ENCODE measurements at places on chromosomes 1 and 21.

- DNase-seq, result no peak
Measured at GRCh38 chr21:45129189-45129923, 55.0 kb downstream of the ADARB1 start.

DNA sequence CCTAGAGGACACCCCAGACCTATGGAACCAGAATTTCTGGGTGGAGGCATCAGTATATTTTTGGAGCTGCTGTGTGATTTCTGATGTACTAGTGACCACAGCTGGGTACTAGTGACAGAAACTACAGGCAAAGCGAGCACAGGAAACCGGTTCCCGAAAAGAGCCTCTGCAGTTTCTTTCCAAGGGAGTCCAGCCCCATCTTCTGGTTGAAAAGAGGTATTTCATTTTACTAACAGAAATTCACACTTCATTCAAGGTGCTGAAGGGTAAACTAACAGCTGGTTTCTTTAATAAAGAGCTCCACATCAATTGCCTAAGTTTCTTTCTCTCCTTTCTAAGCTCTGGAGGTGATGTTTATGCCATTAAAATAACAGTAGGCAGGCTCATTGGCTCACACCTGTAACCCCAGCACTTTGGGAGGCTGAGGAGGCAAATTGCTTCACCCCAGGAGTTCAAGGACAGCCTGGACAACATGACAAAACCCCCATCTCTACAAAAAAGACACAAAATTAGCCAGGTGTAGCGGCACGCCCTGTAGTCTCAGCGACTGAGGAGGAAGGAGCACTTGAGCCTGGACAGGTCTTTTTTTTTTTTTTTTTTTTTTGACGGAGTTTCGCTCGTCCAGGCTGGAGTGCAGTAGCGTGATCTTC is 22.0 kb downstream of the THAP3 start:
- DNase-seq, result no peak

DNA sequence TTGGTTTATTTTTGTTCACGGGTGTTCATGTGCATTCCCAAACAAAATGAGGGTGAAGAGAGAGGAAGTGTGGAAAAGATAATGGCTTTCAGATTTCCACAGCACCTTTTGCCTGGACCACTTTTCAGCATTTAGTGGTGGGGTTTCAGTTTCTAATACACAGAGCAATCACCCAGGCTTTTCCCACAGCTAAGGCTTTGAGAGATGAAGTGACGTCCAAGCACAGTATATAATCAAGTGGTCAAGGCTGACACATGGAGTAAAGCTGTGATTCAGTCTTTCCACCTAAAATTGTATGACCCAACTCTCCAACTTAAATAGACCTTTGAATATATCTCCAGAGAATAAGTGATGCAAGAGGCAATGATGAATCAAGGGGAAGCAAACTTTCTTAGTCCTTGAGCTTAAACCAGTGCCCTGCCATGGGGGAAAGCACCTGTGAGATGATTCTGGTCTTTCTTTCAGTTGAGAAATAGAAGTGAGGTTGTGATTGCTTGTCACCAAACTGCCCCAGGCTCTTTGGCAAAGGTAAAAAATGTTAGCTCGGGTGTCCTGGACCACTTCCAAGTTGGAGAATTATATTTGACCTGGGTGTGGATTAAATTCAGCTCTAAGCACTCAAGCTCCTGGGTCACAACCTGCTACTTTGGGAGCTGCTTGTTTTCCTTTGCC is 2.4 kb upstream of the PIK3R3 start:
- DNase-seq, result no peak

DNA sequence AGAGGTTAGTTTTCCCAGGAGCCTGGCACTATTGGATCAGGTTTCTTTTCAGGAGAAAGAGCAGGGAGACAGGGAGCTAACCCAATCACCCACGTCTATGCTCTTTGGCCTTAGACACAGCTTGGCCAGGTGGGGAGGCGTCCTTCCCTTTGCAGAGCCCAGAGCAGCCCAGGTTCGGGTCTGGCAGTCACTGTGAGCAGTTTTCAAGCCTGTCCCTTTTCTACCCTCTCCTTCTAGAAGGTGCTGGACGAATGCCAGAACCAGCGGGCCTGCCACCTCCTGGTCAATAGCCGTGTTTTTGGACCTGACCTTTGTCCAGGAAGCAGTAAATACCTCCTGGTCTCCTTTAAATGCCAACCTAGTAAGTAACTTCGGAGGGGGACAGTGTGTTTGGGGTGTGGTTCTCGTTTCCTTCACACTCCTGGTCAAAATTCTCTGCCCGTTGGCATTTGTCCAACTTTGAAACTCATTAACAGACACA is 44.9 kb downstream of the EVA1C start:
- DNase-seq, result no peak

DNA sequence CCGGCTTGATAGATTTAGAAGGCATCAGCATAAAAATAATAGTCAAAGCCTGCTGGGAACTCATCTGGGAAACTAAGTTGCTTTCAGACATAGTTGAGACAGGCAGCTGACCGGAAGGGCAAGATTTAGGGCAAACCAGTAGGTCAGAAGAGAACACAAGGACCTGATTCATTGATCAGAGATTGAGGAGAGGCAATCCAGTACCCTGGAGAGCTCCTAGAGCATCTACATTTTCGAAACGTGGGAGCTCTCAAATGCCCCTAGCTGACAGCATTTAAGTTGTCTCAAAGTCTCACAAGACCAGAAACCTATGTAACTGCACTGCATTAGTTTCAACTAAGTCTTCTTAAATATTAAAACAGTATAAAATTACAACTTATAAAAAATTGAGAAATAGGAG is 22.9 kb upstream of the MTF2 start:
- DNase-seq, result no peak
